ENCODE measurements at places on chromosomes 12 and 14.

DNA sequence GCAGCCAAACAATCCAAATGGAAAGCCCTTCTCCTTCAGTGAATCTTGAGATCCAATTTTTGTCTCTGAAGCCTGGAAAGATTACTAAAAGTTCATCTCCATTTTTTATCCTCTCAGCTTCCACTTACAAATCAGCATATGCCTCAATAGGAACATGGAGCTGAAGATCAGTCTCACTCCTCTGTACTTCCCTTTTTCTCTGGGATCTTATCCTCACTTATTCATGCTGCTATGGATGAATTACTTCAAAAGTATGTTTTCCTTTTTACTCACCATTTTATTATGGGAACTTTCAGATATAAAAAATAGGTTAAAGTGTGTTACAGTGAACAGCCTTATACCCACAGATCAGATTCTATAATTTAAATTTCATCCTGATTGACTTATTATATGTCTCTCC is 14.4 kb upstream of the NTF3 start:
- peaks cover 9% of the 10 kb centered on the region for H3K27me3 ChIP-seq
- H3K4me3 ChIP-seq: no peak overlapping the region

GRCh38 chr12:131101006-131101405 is 147.3 kb downstream of the ADGRD1 start:
- H3K4me1 ChIP-seq: peaks cover 6% of the 10 kb centered on the region
- no peak overlapping the region for H3K27ac ChIP-seq
- H3K27me3 ChIP-seq: peaks cover 4% of the 10 kb centered on the region

DNA sequence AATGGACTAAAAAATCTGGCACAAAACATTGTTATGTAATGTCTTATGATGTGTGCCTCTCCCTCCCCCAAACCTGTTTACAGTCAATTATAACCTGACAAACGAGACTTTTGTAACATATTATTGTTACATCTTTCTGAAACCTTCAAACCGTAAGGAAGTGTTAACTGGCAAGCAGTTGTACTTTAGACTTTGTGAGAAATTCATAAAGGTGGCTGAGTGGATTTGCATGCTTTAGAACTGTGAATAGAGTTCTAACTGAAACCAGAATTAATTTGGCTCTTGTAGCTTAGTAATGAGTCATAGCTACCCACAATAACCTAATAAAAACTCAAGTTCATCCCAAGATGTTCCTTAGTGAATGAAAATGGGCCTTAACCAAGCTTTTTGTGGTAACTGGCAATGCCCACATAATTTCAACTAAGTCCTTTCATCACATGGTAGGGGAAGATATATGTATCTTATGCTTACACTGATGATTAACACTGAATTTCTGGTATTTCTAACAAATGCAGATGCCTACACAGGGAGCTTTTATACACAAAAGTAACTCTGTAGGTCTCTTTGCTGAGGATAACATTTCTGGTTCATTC is 29.7 kb downstream of the RAD9B start:
- no peak overlapping the region for H3K4me3 ChIP-seq
- H3K36me3 ChIP-seq: peaks cover 15% of the 10 kb centered on the region
- H3K4me1 ChIP-seq: peaks cover 8% of the 10 kb centered on the region

DNA sequence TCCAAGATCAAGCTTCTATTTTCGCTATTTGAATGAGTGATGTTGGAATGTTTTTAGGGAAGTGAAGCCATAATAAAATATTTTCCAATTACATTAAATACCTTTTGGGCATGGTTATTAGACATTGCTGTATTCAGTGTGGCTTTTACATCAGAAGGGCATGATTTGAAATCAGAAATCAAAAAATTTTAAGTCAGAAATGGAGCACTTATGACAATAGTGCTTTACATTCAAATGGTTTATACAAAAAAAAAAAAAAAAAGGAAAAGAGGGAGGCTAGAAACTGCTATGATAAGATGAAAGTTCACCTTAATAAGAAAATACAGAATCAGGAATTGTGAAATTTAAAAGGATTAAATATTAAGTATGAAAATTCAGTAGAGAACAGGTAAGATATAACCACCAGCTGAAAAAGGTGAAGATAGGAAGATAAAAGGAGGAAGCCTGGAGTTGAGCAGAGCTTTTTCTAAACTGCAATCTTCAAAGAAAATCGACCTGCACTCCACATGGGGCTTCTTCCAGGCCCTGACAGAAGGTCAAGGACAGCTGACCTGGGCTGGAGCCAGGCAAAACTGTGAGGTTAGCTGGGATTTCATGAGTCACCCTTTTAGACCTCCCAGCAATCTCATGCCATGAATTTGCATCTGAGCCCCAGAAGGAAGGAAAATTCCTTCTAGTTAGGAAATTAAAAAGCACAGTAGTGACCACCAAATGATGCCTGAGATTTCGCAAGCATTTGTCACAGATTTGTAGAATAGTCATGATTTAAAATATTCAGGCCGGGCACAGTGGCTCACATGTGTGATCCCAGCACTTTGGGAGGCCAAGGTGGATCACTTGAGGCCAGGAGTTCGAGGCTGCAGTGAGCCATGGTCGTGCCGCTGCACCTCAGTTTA is 23.4 kb upstream of the BMP4 start:
- peaks cover 3% of the 10 kb centered on the region for H3K36me3 ChIP-seq
- no peak overlapping the region for H3K27ac ChIP-seq
- no peak overlapping the region for H3K4me3 ChIP-seq

DNA sequence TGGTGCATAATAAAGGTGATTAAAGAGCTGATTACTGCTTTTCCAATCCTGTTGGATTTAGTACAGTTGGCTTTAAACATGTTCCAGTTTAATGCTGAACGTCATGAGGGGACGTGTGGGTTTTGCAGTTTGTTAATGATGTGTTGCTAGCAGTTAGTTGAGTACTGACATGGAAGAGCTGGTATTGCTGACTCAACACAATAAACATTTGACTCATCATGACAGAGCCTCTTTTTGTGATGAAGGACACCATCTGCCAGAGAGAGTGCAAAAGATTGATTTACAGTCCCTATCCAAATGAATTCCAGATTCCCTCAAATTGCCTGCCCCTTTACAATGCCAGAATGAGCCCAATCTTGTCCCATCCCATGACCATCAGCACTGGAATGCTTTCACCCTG is 346.2 kb upstream of the PRICKLE1 start:
- H3K36me3 ChIP-seq: no peaks in the 10 kb centered on the region
- H3K27me3 ChIP-seq: no peaks in the 10 kb centered on the region
- no peak for DNase-seq
- H3K4me1 ChIP-seq: no peaks in the 10 kb centered on the region
- H3K4me3 ChIP-seq: no peak overlapping the region
- no peak overlapping the region for H3K27ac ChIP-seq

- H3K4me1 ChIP-seq: peaks cover 15% of the 10 kb centered on the region
- no peak overlapping the region for H3K27ac ChIP-seq
- DNase-seq: no peak
- no peak overlapping the region for H3K4me3 ChIP-seq
Measured at GRCh38 chr14:92846162-92846897, 52.2 kb downstream of the GOLGA5 start.

DNA sequence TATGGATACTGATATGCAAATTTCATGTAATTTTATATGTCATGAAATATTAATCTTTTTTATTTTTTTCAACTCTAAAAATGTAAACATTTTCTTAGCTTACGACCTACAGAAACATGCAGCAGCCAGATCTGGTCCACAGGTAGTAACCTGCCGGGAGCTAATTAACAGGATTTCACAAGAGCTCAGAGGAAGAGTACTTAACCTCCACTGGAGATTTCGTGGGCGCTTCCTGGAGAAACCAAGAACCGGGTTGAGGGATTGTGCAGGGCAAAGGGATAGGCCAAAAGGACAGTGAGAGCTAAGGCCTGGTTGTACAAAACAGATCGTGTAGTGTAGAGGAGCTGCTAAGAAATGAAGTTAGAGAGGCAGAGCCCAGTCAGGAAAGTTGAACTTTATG is 315.7 kb downstream of the PAWR start:
- no peak for DNase-seq
- no peaks in the 10 kb centered on the region for H3K36me3 ChIP-seq

DNA sequence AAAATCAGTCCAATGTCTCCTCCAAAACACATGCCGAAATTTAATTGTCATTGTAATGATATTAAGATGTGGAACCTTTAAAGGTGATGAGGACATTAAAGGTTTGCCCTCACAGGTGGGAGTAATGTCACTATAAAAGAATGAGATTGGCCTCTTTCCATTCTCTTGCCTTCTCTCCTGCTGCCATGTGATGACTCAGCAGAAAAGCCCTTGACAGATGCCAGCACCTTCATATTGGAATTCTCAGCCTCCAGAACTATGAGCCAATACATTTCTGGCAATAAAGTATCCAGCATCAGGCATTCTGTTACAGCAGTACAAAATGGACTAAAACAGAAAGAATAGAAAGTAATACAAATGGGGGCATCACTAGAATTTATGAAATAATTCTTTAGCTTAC is 609.7 kb downstream of the SLC16A7 start:
- H3K36me3 ChIP-seq: no peaks in the 10 kb centered on the region
- no peak overlapping the region for H3K27ac ChIP-seq
- DNase-seq: no peak
- no peaks in the 10 kb centered on the region for H3K27me3 ChIP-seq

GRCh38 chr14:77053046-77053841 is 24.7 kb upstream of the IRF2BPL start:
- peaks cover 6% of the 10 kb centered on the region for H3K4me1 ChIP-seq
- DNase-seq: peak; percentile 75
- H3K4me3 ChIP-seq: no peak overlapping the region
- no peaks in the 10 kb centered on the region for H3K36me3 ChIP-seq

DNA sequence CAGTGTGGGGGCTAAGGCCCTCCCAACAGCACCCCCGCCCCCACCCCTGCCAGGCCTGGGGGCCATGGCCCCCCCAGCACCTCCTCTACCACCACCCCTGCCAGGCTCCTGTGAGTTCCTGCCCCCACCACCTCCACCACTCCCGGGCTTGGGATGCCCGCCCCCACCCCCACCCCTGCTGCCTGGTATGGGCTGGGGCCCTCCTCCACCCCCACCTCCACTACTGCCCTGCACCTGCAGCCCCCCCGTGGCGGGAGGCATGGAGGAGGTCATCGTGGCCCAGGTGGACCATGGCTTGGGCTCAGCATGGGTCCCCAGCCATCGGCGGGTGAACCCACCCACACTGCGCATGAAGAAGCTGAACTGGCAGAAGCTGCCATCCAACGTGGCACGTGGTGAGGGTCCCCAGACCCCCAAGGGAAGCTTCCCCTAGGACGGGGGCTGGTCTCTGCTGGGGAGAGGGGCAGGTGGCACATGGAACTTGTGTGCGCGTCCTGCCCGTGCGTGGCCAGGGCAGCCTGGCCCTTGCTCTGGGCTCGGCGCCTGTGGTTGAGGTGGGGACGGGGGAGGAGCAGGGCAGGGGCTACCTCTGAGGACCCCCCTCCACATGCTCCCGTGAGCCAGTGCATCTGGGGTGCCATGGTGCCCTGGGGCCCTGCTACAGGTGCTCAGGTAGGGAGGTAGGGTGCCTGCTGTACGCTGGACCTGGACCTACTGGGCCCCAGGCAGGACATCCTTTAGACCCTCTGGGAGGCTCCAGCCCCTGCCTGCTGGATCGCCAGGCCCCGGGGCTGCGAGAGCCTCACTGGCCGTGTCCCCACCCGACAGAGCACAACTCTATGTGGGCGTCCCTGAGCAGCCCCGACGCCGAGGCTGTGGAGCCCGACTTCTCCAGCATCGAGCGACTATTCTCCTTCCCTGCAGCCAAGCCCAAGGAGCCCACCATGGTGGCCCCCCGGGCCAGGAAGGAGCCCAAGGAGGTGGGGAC is 16.1 kb upstream of the ADSS1 start:
- no peak for DNase-seq
- peak overlapping the region; percentile 72 for H3K27ac ChIP-seq
- H3K36me3 ChIP-seq: peaks cover 14% of the 10 kb centered on the region
- no peaks in the 10 kb centered on the region for H3K27me3 ChIP-seq
- no peak overlapping the region for H3K4me3 ChIP-seq

GRCh38 chr14:91237219-91237618 is 7.3 kb downstream of the GPR68 start:
- no peak overlapping the region for H3K27ac ChIP-seq
- H3K36me3 ChIP-seq: peaks cover 3% of the 10 kb centered on the region
- DNase-seq: no peak
- H3K4me1 ChIP-seq: peaks cover 17% of the 10 kb centered on the region
- H3K4me3 ChIP-seq: no peak overlapping the region
- H3K27me3 ChIP-seq: no peaks in the 10 kb centered on the region

DNA sequence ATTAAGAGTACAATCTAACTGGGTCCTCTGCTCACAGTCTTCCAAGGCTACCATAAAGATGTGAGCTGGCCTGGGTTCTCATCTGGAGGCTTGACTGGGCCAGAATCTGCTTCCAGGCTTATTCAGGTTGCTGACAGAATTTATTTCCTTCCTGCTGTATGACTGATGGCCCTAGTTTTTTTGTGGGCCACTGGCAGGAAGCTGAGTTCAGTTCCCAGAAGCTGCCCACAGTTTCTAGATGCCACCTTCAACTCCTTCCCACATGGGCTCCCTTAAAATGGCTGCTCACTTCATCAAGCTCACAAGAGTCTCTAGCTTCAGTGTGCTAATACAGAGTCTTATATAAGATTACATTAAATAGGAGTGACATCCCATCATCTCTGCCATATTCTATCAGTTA is 121.7 kb upstream of the CAND1 start:
- H3K4me3 ChIP-seq: no peak overlapping the region
- H3K27ac ChIP-seq: no peak overlapping the region
- no peaks in the 10 kb centered on the region for H3K36me3 ChIP-seq
- peaks cover 3% of the 10 kb centered on the region for H3K27me3 ChIP-seq
- H3K4me1 ChIP-seq: no peaks in the 10 kb centered on the region

DNA sequence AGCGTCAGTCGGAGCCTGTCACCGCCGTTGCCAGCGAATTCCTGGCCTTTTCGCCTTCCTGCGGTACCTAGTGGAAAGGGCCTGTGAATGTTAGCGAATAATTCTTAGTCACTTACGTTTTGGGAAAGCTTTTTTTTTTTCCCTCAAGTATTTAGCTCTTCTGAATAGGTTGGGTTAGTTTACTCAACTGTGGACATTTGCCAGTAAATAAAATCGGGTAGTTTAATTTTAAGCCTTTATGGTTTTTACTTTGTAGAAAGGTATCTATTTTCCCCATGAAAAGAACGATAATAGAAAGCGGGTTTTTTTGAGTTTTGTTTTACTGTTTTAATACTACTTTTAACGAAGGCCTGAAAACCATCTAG is 1.7 kb downstream of the YY1 start:
- H3K27me3 ChIP-seq: no peaks in the 10 kb centered on the region
- peaks cover 35% of the 10 kb centered on the region for H3K4me1 ChIP-seq
- DNase-seq: no peak
- peak overlapping the region; percentile 100 for H3K27ac ChIP-seq

DNA sequence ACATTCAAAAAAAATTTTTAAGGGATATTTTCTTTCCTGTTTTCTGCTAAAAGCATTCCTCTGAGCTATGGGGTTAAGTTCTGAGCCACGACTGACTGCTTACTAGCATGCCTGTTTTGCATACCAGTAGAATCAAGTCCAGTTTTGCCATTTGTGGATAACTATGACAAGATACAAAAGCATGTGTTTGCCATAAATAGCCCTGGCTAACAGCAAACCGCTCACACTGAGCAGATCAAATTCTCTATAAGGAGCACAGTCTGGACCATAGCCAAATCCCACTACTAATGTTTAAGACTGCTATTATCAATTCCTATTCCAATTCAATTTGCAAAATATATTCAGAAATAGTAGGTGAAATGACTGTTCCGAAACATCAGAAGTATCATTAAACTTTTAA is 3.2 kb downstream of the CFL2 start:
- no peak overlapping the region for H3K27ac ChIP-seq
- H3K4me3 ChIP-seq: peak overlapping the region; percentile 29
- peaks cover 19% of the 10 kb centered on the region for H3K4me1 ChIP-seq
- H3K36me3 ChIP-seq: peaks cover 4% of the 10 kb centered on the region
- H3K27me3 ChIP-seq: no peaks in the 10 kb centered on the region
